ENCODE measurements at places on chromosomes 5 and 9.

DNA sequence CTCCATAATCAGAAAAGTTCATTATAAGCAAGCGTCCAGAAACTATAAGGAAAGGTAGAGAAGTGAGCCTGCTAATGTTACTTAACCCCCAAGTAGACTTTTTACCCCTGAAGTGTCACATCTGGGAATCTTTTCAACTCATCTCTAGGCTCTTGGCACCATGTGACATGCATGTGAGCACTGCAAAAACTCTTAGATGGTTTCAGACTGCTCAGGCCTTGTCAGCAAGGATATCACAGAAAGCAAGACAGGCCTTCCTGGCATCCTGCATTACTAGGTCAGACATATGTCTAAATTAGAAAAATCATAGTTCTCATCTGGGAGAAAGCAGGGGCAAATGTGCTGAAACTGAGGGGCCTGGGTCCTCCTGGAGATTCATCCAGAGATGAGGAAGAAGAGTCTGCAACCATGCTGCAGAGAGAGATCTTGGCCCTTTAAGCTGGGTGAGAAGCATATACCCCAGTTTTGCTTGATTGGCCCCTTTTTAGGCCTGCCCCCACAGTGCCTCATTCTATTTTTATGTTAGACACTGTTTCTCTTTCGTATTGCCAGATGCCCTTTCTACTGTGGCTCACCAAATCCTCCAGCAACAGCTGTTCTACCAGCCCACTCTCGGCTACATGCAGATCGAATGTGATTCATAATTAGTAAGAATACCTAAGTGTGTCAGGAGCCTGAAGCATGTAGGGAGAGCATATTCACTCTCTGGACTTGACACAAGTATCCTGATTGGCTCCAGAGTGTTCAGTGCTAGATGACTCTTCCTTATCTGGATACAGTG lies 19.0 kb downstream of the TMEM8B start:
- no peak for DNase-seq

- no peak for DNase-seq
Measured at GRCh38 chr9:132116583-132116982, 36.9 kb upstream of the MED27 start.

GRCh38 chr9:91301161-91301560 lies 60.6 kb downstream of the AUH start:
- DNase-seq: no peak

DNA sequence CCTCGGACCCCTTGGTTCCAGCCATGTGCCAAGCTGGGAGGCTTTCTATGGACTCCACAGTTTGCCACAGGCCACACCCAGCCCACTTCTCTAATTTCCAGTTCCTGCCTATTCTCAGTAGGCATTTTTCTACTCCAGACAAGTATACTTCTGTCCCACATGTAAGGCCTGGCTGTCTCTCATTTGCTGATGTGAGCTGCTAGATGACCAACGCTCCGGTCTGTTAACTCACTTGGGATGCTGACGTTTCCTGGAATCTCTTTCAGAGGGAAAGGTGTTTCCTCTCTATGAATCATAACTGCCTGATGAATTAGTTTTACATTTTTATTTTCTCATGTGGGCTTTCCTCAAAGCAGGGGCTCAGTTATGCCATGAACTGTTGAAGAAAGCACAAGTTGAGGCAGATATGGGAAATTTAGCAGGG lies 36.3 kb downstream of the ERGIC1 start:
- no peak for DNase-seq

DNA sequence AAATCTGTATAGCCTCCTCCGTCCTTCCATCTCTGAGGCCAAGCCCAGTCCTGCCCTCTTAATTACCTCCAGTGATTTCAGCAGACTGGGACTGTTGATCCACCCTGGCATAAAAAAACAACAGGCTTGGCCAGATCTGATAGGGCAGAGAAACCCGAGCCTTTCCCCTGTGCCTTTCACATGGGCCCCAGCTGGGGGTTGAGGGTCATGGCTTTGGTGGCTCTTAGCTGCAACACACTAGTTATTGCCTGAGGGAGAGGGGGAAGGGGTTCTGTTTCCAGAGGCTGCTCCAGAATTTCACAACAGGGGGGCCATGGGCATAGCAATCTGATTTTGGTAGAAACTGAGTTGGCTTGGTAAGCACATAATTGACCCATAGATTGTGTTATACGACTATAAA lies 21.2 kb upstream of the PANK3 start:
- DNase-seq: no peak

- DNase-seq: no peak
Measured at GRCh38 chr5:142740474-142741242, 29.5 kb upstream of the ARHGAP26 start.

- no peak for DNase-seq
Measured at GRCh38 chr5:74082512-74083055, 456.6 kb downstream of the ARHGEF28 start.

All from effector CD8-positive, alpha-beta T cell (primary cell).